Bronchial smooth muscle cell (primary cell): ENCODE measurements at places on chromosomes 16 and 17. TPM values are rescaled to one million over a fixed set of nuclear protein-coding genes. Genes with fewer than 3 reads are reported as not detected.

The ZNF213 gene
- total RNA-seq, result 3.2 and 5.0 TPM in 2 replicates

The ACSM3 gene
- 0.47 and 0.69 TPM in 2 replicates for total RNA-seq

The SLC13A2 gene
- total RNA-seq, result not detected in 2 replicates

The DHRS7C gene
- total RNA-seq, result not detected in 2 replicates

The CDRT15L2 gene
- not detected in 2 replicates for total RNA-seq

The VTN gene
- total RNA-seq, result 0.09 TPM in 1 of 2 replicates, not detected in the other

The TNS4 gene
- total RNA-seq, result not detected in 2 replicates

The TGFB1I1 gene
- total RNA-seq, result 11.6 and 16.4 TPM in 2 replicates

The RND2 gene
- 0.60 and 0.95 TPM in 2 replicates for total RNA-seq

The GNGT2 gene
- not detected in 2 replicates for total RNA-seq

The CCL3 gene
- total RNA-seq, result not detected in 2 replicates

The CCL23 gene
- not detected in 2 replicates for total RNA-seq

The SPIRE2 gene
- total RNA-seq, result 1.5 and 1.6 TPM in 2 replicates

The KIF18B gene
- 0.32 and 0.77 TPM in 2 replicates for total RNA-seq

The AGRP gene
- not detected in 2 replicates for total RNA-seq

The OR4D1 gene
- not detected in 2 replicates for total RNA-seq

The ELAC2 gene
- 52.0 and 58.2 TPM in 2 replicates for total RNA-seq

The OR4D2 gene
- not detected in 2 replicates for total RNA-seq
